ENCODE measurements at places on chromosomes 11 and 22. TPM values are rescaled to one million over a fixed set of nuclear protein-coding genes. Genes with fewer than 3 reads are reported as not detected.

The RIC3 gene
- 7.7 TPM for total RNA-seq

The CLCF1 gene
- total RNA-seq, result 10.0 TPM

The MYOD1 gene
- total RNA-seq, result not detected

The MISFA gene
- 1.4 TPM for total RNA-seq

The FADS1 gene
- total RNA-seq, result 29.8 TPM

The C11orf86 gene
- total RNA-seq, result not detected

The THRSP gene
- total RNA-seq, result not detected

The UBQLNL gene
- total RNA-seq, result 0.38 TPM

The JHY gene
- 6.7 TPM for total RNA-seq

The ZNF280B gene
- 0.46 TPM for total RNA-seq

The KCNJ5 gene
- 0.52 TPM for total RNA-seq

Measured in posterior vena cava (tissue), 2 donors.